ENCODE measurements at places on chromosomes 11 and 22.

DNA sequence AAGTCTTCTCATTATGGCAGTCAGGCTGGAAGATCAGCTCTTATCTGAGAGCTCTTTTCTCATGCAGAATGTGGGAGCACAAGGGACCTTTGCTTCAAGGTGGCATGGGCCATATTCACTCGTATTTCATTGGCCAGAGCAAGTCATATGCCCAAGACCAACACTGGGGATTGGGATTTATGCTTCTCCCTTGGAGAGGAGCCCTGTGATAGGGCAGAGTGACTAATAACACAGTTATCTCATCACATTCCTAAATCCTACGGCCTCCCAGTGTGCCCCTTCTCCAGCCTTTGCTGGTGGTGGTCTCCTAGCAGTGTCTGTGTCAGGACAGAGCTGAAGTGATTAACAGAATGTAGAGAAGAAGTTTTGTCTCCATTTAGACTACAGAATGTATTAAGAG, 48.6 kb downstream of the SYT9 start:
- no peak for DNase-seq

GRCh38 chr22:49977578-49977977, 17.0 kb downstream of the PIM3 start:
- no peak for DNase-seq

DNA sequence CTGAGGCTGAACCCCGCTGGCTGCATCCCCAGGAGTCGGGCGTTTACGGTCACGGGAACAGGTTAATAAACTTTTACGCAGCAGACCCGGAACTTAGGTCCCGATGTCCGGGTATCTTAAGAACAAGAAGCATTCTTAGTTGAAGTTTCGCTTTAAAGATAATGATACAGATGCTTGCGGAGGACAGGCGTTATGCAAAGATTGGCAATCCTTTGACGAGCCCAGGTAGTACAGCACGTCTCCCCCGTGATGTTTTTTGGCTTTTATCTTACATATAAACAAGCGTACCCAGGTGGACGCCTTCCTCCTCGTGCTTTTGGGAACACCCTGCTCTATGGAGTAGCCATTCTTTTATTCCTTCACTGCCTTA, 871 bp upstream of the TOLLIP start:
- peak; percentile 36 for DNase-seq

GRCh38 chr11:44065161-44065661, 859 bp upstream of the ACCS start:
- DNase-seq = no peak

DNA sequence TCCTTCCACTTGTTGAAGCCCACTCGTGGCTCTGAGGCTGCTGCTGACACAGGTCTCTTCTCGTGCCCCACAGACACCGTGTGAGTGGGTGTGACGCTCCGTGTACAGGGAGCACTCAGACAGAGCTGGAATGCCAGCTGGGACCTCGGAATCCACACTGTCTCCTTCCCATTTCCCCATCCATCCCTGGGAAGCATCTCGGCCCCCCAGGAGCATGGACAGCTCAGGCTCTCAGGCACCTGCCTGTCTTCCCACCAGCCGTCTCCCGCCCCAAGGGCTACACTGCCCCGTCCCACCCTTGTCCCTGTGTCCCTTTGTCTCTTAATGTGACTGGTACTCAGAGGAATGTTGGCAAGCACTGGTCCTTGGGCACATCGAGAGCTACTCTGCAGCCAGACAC, 63.8 kb downstream of the ARHGAP8 start:
- no peak for DNase-seq

- no peak for DNase-seq
These were observed 16.3 kb upstream of the RBMXL2 start for GRCh38 chr11:7072401-7073028.

GRCh38 chr11:81674211-81674610, 1059.5 kb downstream of the FAM181B start:
- DNase-seq = no peak

DNA sequence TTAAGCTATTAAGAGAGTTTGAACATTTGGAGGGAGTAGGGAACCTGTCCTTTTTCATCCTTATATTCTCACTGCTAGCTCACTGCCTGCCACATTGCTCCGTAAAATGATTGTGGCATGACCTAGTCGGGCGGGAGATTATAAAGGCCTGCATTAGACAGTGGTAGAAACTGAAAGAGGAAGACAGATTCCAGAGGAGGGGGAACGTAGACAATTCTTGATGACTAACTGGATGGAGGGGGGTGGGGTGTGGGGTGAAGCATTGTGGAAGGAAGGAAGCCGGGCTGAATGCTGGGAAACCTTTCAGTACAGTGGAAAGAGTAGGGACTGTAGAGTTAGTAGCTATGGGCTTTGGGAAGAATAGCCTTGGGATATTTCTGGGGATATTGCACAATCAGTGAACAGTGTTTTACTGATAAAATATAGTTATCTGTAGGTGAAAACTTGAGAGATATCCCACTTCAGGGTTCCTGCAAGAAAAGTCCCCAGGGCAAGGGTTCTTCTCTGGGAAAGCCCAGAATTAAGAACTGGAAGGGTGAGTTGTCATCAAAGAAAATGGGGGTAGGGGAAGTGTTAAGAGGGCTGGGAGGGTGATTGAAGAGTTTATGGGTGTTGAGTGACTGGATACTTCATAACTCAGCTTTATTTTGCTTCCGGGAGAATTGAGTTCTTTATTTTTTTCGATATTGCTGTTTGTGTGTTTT, 2.1 kb downstream of the MED15 start:
- peak; percentile 89 for DNase-seq

DNA sequence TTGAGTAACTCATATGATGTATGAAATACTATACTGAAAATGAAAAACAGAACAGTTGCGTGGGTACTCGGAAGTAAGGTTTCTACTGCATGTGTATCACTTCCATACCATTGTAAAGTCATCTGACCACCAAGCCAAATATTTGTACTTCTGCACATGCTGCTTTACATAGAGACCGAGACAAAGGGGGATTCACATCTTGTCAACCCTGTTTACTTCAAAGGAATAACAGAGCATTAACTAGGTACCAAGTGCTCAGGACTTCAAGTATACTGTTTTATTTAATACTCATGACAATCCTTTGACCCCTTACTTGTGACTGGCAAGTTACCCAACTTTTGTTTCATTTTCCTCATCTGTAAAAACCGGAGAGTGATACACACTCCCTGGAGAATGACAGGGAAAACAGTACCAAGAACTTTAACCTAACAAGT, 9.9 kb downstream of the MAPK1 start:
- no peak for DNase-seq

DNA sequence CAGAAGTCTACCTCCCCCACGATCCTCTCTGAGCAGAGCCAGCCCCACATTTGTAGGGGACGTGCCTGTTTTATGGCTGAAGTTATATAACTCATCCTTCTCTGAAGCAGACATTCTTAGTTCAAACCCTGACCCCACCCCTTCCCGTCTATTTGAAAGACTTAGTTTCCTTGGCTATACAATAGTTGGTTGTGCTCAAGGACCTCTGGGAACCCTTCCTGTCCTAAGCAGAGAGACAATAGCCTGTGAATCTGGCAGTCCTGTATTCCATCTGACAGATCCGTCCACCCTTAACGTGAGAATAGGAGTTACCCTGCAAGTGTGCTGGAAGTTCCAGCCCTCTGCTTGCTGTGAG, 75.2 kb downstream of the MN1 start:
- DNase-seq = no peak

DNA sequence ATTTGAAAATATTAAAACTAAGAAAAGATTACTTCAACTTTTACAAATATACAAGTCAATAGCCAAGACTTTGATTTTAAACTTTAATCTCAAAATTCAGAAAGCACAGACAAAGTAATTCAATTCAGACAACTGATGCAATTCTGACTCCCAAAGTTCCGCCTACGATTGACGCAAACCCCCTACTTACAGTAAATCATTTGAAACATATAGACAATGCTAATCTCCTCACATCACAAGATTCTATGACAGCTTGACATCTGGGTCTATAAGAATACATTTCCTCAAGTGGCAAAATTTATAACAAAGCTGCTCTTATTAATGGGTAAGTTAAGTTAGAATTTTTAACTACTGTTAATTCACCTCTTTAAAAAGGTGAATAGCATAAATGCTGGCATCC, 75.2 kb downstream of the GUCY1A2 start:
- DNase-seq = no peak

- peak; percentile 90 for DNase-seq
These were observed 87.3 kb downstream of the CCDC73 start for GRCh38 chr11:32706985-32707741.

GRCh38 chr11:126331286-126331685, 24.2 kb upstream of the ST3GAL4 start:
- DNase-seq = no peak

GRCh38 chr22:37953437-37954179, at the start of the genes C22orf23 and POLR2F:
Gene C22orf23, minus strand, starts transcription at chr22:37953601. Its CDS starts 452 bp downstream, at chr22:37953149.
Gene POLR2F, plus strand, starts transcription at chr22:37953699. Its CDS starts 89 bp downstream, at chr22:37953788.
- peak; percentile 96 for DNase-seq

DNA sequence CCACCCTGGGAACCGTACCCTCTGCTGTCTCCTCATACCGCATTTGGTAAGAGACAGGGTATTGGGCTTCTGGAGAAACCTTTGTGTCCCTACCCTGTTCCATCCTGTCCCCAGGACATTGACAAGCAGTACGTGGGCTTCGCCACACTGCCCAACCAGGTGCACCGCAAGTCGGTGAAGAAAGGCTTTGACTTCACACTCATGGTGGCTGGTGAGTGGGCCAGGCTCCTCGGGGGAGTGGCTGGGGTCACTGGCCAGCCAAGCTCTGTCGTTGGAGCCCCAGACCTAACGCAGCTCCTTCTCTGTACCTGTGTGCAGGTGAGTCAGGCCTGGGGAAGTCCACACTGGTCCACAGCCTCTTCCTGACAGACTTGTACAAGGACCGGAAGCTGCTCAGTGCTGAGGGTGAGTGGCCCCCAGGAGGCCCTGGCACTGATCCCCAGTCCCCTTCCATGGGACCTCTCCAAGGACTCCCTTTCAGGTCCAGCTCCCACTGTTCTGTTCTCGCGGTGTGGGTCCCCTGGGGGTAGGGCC, 3.8 kb upstream of the GP1BB start:
- DNase-seq = no peak

- DNase-seq = peak; percentile 24
These were observed 19.9 kb downstream of the TEAD1 start for GRCh38 chr11:12694183-12694531.

GRCh38 chr11:123303924-123304323, 108.9 kb upstream of the CLMP start:
- DNase-seq = no peak

DNA sequence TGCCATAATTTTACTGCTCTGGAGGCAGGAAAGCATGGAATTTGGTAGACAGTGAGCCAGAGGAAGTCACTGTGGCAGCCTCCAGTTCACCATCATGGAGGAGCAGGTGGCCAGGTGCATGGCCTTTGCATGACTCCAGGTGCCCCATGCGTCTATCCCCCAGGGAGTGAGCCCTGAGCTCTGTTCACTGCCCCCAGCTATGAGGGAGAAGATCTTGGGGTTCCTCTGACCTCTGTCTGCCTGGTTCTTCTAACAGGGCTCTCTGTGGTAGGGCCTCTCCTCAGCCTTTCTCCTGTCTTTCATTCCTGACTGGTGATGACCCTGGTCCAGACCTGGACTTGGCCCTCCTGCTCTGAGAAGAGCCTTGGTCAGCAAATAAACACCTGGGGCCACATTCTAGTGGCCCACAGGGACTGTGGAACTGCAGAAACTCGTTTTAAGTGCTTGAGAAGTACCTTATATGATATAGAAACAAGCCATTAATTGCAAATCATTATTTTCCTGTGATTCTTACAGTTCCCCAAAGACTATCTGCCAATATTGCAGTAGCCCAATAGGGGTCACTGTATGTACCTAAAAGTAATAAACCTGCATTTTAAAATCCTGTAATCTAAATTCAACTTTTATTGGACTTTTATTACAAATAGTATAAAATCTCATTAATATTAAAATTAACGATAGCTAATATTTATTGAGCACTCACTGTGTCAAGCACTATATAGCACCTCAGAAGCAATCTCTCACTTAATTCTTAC, 120.0 kb upstream of the SYT13 start:
- DNase-seq = peak; percentile 6

- no peak for DNase-seq
These were observed 8.8 kb downstream of the BMAL1 start for GRCh38 chr11:13286279-13286821.

GRCh38 chr22:27810609-27811151, 9.1 kb upstream of the MN1 start:
- no peak for DNase-seq

DNA sequence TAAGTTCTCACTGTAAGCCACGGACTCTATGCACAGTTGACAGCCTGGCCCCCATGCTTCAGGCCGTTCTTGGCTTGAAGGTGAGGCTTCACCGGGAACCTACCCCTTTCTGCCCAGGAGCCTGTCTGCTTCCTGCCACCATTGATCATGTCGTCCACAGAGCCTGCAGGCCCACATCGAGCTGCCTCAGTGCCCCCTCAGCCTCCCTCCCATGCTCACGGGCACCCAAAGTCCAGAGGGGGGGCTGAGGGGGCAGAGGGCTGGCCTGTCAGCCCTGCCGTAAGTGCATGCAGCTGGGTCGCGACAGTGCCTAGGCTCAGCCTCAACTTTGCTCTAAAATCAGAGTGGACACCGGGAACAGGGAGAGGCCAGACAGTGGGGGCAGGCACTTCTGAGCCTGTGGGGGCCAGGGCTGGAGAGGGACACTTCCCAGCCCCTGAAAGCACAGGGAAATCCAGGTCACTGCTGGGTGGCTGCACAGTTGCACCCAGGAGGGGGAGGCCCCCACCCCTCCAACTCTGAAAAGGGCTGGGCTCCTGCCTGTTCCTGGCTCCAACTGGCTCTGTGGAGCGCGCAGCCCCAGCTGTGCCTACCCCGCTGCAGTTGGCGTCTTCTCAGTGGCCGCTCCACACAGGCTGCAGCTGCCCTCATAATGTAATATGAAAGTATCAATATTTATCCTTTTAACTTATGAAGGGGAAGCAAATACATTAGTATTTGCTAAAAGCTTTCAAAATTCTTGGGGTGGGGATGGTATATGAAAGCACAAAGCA, 598.6 kb downstream of the DLG2 start:
- DNase-seq = no peak

GRCh38 chr11:16776711-16777612, 38.5 kb downstream of the C11orf58 start:
- DNase-seq = no peak

DNA sequence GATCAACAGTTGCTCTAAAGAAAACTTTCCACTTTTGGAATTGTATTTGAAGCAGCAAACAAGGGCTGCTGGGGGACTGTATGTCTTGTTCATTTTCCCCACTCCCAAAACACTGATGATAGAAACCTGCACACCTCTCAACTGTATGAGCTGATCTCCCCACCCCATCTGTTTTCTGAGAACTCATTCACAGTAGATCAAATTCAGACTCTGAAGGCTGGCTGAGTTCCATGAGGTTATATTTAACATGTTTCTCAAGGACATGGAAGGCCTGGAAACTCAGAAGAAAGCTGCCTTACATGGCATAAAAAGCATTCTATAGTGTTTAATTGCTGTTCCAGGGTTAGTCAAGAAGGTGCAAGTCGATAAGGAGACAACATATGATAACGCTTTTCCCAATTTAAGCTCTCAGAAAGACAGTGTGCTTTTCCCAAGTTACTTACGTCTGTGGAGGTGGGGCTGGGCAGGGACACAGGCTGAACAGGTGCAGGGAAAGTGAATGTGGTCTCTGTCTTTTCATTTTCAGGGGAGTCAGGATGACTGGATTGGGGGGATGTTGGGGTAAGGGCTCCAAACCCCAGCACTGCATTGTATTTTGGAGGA, 23.0 kb downstream of the LARGE2 start:
- DNase-seq = no peak

Data from RKO (cell line).